Kidney (tissue), 22 donors: ENCODE measurements at places on chromosomes 13 and 19. TPM values are rescaled to one million over a fixed set of nuclear protein-coding genes. Genes with fewer than 3 reads are reported as not detected.
A peak's percentile ranks its signal among the peaks of the same experiment; 100 is the strongest.

- peak; percentile 73 for DNase-seq
Measured at GRCh38 chr19:50551034-50551714, 17.1 kb downstream of the LRRC4B start.

DNA sequence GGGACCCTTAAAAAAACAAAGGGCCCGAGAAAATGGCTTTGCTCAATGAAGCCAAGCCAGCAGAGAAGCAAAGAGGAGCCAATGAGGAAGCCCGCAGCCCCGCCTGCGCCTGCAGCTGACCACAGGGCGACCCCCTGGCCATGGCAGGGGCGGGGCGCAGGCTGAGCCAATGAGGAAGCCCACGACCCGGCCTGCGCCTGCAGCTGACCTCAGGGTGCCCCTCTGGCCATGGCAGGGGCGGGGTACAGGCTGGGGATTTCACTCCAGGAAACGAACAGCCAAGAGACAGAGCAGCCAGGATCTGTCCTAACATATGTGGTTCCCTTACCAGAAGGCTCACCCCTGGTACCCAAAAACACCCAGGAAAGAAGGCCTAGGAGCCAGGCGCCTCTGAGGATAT is 101.4 kb downstream of the STK24 start:
- DNase-seq = no peak

DNA sequence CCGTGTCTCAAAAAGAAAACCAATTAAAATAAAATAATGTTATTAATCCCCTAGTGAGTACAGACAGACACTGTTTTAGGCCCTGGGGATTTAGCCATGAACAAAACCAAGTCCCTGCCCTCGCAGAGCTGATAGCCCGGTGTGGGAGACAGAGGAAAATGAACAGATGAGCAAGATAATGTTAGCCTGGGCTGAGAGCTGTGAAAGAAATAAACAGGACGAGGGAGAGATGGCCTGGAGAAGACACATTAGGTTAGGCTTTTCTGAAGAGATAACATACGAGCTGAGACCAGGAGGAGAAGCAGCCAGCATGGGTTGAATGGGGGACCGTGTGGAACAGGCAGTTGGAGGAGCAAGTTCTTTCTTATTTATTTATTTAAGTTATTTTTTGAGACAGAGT is 9.0 kb downstream of the RELB start:
- DNase-seq = no peak

- no peak for DNase-seq
Measured at GRCh38 chr13:41122838-41123237, 9.8 kb downstream of the KBTBD6 start.

- DNase-seq = no peak
Measured at GRCh38 chr19:20325151-20325550, 158.1 kb downstream of the ZNF486 start.

- DNase-seq = no peak
Measured at GRCh38 chr19:6970021-6970420, 51.2 kb downstream of the MBD3L2B start.

The IGFL3 gene
- not detected for total RNA-seq

The ZNF497 gene
- total RNA-seq = 5.0 TPM

The ZNF91 gene
- total RNA-seq = 68.5 TPM

The HOMER3 gene
- 34.3 TPM for total RNA-seq

The OVOL3 gene
- total RNA-seq = not detected
